CD4-positive, alpha-beta T cell treated with Interleukin-1 beta for 1 hour (primary cell): ENCODE measurements at places on chromosomes 5 and 9.

DNA sequence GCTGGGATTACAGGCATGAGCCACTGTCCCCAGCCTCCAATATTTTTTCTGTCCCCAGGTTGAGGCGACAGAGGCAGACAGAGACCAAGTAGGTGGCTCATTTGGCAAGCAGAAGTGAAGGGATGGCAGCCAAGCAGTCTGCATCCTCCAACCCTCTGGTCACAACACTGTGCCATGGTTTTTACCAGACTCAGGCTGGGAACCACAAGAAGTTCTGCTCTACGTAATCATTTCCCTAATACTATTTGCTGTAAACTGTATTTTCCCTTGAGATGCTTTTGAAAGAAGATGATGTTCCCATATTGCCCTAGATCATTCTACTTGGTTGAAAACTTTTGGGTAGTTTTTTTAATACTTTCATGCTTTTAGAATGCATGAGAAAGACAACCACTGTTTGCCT, 40.5 kb downstream of the PTTG1 start:
- no peak for DNase-seq

DNA sequence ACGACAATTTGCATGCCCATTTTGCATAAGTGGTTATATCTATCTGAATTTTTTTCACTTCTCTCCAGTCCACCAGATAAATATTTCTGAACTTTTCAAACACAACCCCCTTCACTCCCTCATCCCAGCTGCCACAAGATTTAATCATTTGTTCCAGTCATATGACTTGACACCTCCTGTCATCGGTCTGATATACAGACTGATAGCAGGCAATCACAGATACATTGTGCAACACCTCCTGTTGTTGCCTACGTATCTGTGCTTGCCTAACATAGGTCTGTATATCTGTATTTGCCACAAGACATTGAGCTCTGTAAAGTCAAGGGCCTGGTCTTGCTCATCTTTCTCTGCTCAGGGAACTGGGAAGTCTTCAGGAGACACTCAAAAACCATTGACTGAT, 65.6 kb downstream of the GNA14 start:
- no peak for DNase-seq

DNA sequence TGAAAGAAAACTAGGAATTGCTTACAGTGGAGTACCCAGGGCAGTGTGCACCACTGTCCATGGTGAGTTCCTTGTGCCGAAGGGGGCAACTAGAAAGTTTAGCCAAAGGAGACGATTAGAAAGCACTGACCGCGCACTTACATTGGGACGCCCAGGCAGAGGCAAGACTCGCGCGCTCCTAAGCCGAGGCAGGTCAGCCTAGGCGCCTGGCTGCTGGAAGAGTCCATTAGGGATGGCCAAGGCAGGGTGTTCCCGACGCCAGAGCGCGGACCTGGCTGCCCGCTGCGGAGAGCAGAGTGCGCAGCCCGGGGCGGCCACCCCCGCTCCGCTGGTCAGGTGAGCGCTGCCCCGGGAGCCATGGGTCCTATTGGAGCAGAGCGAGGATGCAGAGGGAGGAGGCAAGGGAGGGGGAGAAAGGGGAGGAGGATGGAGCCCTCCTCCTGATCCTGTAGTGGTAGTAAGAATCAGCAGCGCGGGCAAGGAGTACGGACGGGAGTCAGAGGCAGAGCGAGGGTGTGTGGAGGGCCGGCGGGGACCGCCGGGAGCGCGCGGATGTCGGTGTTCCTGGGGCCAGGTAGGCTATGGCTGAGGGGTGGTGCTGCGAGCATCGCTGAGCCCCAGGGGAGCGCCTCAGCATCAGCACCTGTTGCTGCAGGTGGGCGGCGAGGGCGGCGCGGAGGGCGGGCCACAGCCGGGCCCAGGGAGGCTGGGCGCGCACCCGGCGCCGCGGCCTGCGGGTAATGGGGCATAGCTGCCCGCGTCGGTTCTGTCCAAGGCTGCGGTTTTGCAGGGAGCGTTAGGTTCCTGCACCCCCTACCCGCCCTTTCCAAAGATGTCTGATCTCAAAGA, at the start of gene ADGRV1:
Gene ADGRV1, plus strand, starts transcription at position 454 of the 849 bp plus-strand sequence. Its CDS starts 99 bp downstream, at position 553.
- DNase-seq: no peak

DNA sequence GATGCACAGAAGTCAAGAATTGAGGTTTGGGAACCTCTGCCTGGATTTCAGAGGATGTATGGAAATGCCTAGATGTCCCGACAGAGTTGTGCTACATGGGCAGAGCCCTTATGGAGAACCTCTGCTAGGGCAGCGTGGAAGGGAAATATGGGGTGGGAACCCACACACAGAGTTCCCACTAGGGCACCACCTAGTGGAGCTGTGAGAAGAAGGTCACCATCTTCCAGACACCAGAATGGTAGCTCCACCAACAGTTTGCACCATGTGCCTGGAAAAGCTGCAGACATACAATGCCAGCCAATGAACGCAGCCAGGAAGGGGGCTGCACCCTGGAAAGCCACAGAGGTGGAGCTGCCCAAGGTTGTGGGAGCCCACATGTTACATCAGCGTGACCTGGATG, 104.5 kb downstream of the STK32A start:
- DNase-seq: no peak

DNA sequence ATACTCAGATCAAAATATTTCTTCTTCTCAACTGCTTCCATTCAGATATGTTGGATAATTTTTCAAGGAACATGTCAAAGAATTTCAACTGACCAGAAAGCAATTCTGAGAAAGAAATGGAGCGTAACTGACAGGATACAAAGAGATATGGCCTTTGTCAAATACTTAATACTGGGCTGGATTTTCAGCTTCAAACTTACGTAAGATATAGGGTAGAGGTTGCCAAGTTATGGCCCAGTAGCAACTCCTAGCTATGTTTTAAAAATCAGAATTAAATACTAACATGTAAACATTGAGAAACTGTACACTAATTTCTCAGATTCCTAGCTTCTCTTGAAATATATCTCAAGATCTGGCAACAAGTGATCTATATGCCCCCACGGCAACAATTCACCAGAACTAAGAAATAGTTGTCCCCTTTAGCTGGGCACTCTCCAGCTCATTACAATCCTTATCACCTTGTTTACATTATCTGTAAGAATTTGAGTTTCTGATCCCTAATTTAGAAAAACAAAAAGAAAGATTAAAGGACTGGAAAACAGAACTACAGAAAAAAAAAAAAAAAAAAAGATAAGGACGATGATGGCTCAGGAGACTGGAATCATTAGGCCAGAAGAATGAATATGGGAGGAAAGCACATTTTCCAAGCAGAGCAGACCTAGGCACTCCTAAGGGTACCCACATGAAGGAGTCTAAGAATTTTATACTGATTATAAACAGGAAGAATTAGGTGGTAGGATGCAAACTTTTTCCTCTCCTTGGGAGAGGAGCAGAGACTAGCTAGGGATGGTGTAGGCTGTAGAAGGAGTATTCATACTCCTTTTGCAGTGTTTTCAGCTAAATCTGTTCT, 23.0 kb downstream of the INIP start:
- DNase-seq: no peak

GRCh38 chr5:43007911-43008362, 32.2 kb downstream of the ANXA2R start:
- DNase-seq: peak; percentile 88

DNA sequence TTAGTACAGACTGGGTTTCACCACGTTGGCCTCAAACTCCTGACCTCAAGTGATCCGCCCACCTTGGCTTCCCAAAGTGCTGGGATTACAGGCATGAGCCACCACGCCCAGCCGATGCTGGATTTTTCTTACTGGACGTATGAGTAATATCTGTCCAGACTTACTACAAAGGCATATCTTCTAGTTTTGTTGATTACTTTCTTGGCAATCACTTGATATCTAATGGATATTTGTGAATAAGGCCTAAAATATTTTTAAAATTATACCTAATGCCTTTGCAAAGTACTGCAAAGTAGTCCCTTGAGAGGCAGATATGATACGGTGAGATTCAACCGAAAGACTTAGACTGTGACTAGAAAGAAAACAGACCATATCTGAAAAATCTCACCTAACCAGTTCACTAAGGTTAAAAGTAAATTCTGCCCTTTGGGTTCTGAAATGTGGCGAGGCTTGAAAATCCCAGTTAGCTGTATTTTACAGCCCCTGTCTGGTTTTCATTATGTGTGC, 152.1 kb downstream of the GNAQ start:
- DNase-seq: no peak
